CD4-positive, alpha-beta memory T cell (primary cell): ENCODE measurements at places on chromosomes 3 and 15.

GRCh38 chr3:112460519-112461195 lies 38.6 kb downstream of the BTLA start:
- H3K27me3 ChIP-seq: no peaks in the 10 kb centered on the region
- H3K4me3 ChIP-seq: no peak overlapping the region
- DNase-seq: no peak
- H3K36me3 ChIP-seq: no peaks in the 10 kb centered on the region
- no peak overlapping the region for H3K27ac ChIP-seq

- no peak within 1 kb of the TSS for H3K4me3 ChIP-seq
- no peak within 1 kb of the TSS for H3K27ac ChIP-seq
- no peaks in the 10 kb centered on the region for H3K36me3 ChIP-seq
- H3K4me1 ChIP-seq: no peaks in the 10 kb centered on the region
- DNase-seq: no peak
Measured at GRCh38 chr15:92393071-92393979, at the start of gene ST8SIA2. ST8SIA2 (plus strand) TSS chr15:92393881; CDS start chr15:92394065, 184 bp downstream.

DNA sequence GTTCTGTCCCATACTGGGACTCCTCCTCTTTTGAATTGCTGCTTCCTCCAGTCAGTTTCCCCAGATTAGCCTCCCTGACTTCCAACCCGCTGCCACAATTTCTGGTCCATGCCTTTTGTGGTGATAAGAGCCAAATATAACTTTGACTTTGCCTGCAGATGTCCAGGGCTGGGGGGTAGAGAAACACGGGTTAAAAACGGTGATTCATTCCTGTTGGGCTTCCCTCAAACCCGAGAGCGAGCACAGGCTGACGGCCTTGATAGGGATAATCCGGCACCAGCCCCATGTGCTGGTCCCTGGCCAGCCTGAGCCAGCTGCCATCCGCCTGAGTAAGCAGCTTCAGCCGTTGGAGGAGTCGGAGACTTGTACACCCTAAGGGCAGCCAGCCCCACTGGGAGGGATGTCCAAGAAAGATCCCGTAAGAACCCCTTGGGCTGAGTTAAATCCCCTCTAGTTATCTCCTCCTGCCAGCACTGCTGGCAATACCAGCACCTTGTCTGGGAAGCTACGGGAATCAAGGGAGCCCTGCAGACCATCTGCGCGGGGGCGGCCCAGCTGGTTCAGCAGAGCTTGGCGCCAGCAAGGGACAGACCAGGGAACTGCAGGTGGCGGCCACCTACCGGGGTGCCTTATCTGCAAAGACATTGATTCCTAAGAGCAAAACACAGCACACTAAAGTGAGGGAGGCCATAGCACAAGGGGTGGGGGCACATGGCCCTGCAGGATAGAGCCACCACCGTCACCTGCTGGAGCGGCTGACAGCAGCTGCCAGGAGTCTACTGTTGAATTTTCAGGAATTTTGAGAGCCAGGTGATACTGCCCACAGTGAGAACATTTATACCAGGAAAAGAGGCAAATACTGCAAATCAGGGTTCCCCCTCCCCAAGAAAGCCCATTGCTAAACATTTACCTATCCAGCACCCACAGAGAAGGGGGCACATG lies 18.1 kb downstream of the CSPG4 start:
- H3K4me1 ChIP-seq: peaks cover 9% of the 10 kb centered on the region
- no peak for DNase-seq
- no peaks in the 10 kb centered on the region for H3K36me3 ChIP-seq
- no peak overlapping the region for H3K27ac ChIP-seq

GRCh38 chr3:48492461-48493202 lies 11.3 kb downstream of the SHISA5 start:
- H3K27me3 ChIP-seq: no peaks in the 10 kb centered on the region
- no peak overlapping the region for H3K27ac ChIP-seq
- H3K4me1 ChIP-seq: no peaks in the 10 kb centered on the region
- no peak for DNase-seq
- H3K4me3 ChIP-seq: no peak overlapping the region

DNA sequence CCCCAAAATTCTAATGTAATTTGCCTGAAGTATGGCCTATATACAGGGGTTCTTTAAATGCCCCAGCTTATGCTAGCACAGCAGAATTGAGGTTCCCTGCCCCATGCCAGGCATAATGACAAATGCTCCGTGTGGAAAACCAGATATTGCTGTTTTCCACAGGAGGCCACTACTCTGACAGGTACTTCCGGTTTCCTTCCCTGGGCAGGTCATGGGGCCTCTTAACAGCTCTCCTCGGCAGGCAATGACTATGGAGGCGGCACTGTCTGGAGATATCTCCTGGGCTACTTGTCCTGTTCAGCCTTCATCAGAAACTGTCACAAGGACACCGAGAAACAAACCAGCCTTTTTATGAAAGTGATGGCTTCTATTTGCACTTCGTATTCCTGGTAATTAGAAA lies 54.8 kb downstream of the SLC7A14 start:
- no peaks in the 10 kb centered on the region for H3K4me1 ChIP-seq
- H3K27me3 ChIP-seq: no peaks in the 10 kb centered on the region
- no peak overlapping the region for H3K27ac ChIP-seq

GRCh38 chr3:103057487-103057886 lies 622.7 kb downstream of the ZPLD1 start:
- no peaks in the 10 kb centered on the region for H3K36me3 ChIP-seq
- H3K27me3 ChIP-seq: no peaks in the 10 kb centered on the region
- H3K4me3 ChIP-seq: no peak overlapping the region
- H3K27ac ChIP-seq: no peak overlapping the region
- no peak for DNase-seq

GRCh38 chr15:70826634-70827033 lies 27.3 kb downstream of the LARP6 start:
- H3K27me3 ChIP-seq: no peaks in the 10 kb centered on the region
- no peaks in the 10 kb centered on the region for H3K4me1 ChIP-seq
- no peaks in the 10 kb centered on the region for H3K36me3 ChIP-seq
- no peak overlapping the region for H3K27ac ChIP-seq
- H3K4me3 ChIP-seq: no peak overlapping the region
- DNase-seq: no peak

GRCh38 chr15:75431682-75432081 lies 19.8 kb downstream of the SIN3A start:
- no peaks in the 10 kb centered on the region for H3K27me3 ChIP-seq
- peaks cover 15% of the 10 kb centered on the region for H3K4me1 ChIP-seq
- no peak overlapping the region for H3K27ac ChIP-seq
- no peak overlapping the region for H3K4me3 ChIP-seq
- DNase-seq: no peak

DNA sequence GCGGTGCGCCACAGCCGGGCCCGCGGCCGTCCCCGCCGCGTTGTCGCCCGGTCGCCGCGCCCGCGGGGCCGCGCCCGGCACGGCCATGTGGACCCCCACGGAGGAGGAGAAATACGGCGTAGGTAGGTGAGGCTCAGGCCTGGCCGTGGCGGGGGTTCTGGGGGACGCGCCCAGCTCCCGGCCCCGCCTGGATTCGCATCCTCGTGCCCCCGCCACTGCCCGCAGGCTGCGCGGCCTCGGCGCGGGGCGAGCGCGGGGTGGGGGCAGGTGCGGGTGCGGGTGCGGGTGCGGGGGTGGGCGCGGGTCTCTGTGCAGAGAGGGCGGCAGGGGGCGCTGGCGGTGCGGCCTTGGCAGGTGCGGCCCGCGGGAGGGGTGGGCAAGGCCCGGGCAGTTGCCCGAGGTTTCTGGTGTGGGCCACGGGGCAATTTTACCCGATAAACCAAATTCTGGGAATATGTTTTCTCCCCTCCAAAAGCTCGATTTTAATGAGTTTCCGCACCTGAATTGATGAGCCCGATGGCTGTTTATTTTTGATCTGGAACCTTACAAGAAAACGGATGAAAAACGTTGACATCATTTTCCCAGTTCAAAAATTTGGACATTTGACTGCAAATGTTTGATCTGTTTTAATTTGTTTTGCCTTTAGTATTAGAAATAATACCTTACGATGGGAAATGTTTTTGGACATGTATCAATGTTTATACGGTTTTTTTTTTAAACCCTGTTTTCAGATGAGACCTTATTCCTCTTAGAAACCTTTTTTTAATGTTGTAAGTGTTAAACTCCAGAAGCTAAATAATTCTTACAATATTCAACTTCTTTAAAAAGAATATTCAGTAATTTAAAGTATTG lies 678 bp downstream of the DOCK3 start:
- H3K27me3 ChIP-seq: peaks cover 4% of the 10 kb centered on the region
- peak; percentile 42 for DNase-seq
- peaks cover 9% of the 10 kb centered on the region for H3K4me1 ChIP-seq
- H3K36me3 ChIP-seq: no peaks in the 10 kb centered on the region

DNA sequence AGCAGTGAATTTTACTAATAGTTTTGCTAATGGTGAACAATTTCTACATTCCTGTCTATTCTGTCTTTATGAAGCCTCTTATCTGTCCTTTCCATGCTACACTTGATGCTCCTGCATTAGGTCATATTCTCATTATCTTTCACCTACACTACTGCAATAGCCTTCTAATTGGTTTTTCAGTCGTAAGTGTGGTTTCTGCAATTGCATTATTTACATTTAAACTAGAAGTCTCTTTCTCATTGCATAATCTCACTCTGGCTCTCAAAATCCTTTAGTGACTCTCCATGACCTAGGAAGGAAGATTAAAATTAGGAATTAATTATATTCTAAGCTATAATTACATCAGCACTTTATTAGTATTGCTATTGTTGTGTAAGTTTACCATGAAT lies 686.5 kb downstream of the IGSF11 start:
- no peaks in the 10 kb centered on the region for H3K4me1 ChIP-seq
- no peak overlapping the region for H3K4me3 ChIP-seq
- H3K27me3 ChIP-seq: no peaks in the 10 kb centered on the region
- H3K36me3 ChIP-seq: no peaks in the 10 kb centered on the region
- no peak for DNase-seq

DNA sequence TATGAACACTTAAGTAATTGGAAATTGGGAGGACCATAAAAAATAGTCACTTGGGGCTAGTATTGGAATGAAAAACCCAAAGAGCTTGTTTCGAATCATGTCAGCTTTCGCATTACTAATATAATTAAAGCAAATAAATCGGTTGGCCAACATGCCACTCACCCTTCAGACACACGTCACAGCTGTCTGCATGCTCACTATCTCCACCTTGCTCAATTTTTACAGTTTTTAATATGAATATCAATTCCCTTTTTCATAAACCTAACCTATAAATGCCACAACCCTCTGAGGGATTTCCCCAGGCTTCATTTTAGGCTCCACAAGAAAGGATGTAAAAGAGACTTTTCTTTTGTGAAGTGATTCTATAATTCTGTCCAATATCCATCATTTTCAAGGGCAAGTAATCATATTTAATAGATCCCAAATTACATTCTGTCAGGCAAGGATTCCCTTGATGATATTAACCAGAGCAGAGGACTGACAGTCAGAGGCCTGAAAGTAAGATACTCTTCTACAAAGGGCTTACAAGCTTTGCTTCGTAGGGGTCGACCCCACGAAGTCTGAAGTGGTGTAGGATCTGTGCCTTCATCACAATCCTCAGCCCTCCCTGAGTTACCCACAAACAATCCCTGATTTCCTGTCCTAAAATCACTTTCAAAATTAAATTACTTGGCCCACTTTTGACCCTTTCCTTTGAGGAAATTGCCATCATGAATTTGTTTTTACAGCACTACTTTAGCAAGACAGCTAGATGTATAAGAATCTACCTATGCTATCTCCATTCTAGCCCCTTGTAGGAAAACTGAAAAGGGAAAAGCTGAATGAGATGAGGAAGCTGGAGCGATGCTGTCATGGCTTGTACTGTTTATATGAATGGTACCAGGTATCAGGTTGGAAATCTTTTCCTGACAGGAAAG lies 44.5 kb downstream of the NANOGP8 start:
- no peak for DNase-seq
- no peaks in the 10 kb centered on the region for H3K4me1 ChIP-seq
- no peak overlapping the region for H3K27ac ChIP-seq
- H3K36me3 ChIP-seq: no peaks in the 10 kb centered on the region
- no peak overlapping the region for H3K4me3 ChIP-seq
- H3K27me3 ChIP-seq: no peaks in the 10 kb centered on the region

DNA sequence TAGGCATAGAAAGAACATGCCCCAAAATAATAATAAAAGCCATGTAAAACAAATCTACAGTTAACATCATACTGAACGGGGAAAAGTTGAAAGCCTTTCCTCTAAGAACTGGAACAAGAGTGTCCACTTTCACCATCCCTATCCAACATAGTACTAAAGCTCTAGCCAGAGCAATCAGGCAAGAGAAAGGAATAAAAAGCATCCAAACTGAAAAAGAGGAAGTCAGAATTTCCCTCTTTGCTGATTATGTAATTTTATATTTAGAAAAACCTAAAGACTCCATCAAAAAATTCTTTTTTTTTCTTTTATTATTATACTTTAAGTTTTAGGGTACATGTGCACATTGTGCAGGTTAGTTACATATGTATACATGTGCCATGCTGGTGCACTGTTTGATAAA lies 661.6 kb upstream of the CBLB start:
- no peak overlapping the region for H3K4me3 ChIP-seq
- H3K36me3 ChIP-seq: no peaks in the 10 kb centered on the region

DNA sequence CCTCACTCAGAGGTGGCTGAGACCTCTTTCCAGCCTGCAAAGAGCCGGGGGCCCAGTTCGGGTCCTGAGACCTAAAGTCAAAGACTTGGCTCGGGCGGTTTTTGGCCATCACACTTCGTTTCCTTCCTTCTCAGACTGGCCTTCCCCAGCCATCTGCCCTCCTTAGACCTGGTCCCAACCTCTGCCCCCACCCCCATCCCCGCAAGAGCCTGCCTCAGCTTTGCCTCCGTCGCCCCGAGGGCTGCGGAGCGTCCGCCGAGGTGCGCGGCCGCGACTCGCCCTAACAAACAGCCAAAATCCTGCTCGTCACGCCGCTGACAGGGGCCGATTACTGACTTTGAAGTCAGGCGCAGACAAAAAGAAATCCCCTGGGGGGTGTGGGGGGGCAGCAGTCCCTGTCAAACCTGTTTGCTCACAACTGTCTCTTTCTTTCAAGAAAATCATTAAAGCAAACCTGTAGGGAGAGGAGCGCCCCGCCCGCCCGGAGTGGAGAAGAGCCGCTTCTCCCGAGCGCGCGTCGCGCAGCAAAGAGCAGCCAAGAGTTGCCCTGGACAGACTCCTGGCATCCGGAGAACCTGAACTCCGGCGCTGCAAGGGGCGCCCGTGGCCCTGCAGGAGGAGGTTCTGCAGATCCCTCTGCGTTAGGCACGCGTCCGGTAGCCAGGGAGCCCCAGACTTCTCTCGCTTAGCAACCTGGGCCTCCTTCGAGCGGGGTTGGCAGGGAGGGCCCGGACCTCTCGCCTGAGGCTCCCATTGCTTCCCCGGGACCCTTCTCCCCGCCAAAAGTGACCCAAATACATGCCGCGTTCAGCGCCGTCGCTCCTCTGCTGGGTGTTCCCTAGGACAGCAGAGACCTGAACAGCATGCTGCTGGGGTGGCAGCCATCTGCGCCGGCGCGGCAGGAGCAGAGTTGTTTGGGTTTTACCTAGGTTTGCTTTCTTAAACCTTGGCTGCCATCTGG lies 4.5 kb downstream of the SOX14 start:
- no peak overlapping the region for H3K27ac ChIP-seq
- H3K36me3 ChIP-seq: no peaks in the 10 kb centered on the region
- H3K27me3 ChIP-seq: peaks cover 30% of the 10 kb centered on the region
- no peak overlapping the region for H3K4me3 ChIP-seq

DNA sequence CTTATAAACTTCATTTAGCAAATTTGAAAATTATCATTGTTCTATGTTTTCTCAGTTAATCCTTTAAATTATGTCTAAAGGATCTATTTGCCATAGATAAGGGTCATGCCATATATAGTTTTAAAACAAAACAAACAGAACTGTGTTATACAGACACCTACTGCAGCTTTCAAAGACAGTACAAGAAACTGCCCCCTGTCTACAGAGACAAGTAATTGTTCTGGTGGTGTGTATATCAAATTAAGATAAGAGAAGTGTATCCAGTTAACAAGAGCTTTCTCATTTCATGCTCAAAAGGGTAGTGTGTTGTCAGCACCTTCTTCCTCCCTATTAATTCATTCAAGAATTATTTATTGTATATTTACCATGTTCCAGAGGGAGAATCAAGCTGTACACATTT lies 201.2 kb downstream of the FMN1 start:
- H3K4me1 ChIP-seq: no peaks in the 10 kb centered on the region
- no peaks in the 10 kb centered on the region for H3K27me3 ChIP-seq
- H3K4me3 ChIP-seq: no peak overlapping the region
- no peak overlapping the region for H3K27ac ChIP-seq
- no peak for DNase-seq
